Fibroblast of the aortic adventitia (primary cell): ENCODE measurements at places on chromosomes 3 and 15.
A peak's percentile ranks its signal among the peaks of the same experiment; 100 is the strongest.

DNA sequence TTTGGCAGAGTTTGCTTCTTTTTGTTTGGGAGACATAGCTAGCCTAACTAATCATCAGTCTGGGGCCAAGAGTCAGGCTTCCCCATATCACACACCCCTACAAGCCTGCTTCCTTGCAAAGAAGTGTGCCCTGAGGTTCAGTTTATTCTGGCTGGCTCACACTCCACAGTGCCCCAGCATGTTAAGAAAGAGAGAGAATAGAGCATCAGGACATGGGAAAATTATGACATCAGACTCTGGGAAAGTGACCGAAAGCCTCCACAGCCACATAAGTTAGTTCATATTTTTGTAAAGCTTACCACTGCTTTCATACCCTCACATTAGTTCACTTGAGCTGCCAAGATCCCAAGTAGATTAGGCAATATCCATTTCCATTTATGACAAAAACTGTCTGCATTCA is 63.0 kb upstream of the CFAP161 start:
- DNase-seq = peak; percentile 72

- DNase-seq = peak; percentile 16
Measured at GRCh38 chr3:128701342-128702212, 24.4 kb upstream of the RAB7A start.

DNA sequence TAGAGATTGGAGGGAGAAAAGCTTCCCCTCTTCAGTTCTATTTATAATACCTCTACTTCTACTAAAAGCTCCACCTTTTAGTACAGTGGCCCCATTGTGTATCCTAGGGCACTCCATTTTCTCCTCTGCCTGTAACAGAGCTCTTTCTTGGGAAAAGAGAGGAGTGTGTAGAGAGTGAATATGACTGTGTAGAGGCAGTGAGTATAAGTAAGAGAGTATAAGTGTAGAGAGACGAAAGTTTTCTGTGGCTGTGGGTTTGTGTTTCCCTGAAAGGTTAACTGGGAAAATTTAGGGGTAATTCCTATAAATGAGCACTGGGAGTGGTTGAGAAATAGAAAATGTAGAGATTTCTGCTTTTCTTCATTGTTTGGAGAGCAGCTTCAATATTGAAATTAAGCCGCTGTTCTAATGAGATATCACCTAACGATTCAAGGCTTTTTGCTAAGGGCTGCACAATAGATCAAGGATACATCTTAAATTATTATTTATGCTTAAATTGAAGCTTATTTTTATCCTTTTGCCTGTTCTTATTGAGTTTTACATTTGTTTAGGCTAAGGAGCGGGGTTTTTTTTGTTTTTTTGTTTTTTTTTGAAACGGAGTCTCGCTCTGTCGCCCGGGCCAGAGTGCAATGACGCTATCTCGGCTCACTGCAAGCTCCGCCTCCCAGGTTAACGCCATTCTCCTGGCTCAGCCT is 6.9 kb downstream of the IQGAP1 start:
- no peak for DNase-seq

DNA sequence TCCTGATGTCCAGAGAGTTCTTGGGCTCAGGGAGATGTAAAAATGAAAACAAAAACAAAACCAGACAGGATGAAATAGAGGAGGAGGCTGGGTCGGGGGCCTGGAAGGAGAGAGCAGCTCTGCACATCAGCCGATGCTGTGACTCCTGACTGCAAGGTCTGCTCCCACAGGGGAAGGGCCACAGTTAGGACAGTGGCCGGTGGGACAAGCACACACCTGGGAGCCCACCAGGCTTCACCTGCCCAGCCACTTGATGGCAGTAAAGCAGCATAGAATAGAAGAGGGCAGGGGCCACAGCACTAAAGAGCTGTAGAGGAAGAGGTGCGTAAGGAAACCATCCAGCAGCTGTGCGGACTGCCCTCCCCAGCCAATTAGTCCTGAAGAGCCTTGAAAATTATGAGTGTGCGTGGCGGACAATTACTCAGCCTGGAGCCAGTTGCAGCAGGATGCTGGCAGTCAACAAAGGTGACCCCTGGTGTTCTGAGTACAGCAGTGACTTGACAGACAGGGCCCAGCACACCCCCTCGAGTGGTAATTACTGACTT is 29.8 kb downstream of the ALS2CL start:
- DNase-seq = no peak

GRCh38 chr3:139526146-139526545 is 13.4 kb downstream of the RBP1 start:
- DNase-seq = no peak

DNA sequence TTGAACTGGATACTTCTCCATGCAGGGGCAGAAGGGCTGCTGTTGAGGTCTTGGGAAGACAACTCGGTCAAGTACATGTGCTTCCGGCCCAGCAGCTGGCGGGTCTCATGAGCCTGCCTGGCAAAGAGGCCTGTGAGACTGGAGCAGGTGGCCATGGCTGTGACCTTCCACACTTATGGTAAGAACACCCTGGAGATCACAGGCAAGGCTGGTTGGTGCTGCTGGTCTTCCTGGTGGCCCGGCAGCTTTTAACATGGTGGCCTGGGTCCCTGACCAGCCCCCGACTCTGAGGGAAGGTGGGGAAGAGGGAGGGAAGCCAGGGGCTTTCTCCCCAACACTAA is 15.4 kb downstream of the CHRD start:
- no peak for DNase-seq

DNA sequence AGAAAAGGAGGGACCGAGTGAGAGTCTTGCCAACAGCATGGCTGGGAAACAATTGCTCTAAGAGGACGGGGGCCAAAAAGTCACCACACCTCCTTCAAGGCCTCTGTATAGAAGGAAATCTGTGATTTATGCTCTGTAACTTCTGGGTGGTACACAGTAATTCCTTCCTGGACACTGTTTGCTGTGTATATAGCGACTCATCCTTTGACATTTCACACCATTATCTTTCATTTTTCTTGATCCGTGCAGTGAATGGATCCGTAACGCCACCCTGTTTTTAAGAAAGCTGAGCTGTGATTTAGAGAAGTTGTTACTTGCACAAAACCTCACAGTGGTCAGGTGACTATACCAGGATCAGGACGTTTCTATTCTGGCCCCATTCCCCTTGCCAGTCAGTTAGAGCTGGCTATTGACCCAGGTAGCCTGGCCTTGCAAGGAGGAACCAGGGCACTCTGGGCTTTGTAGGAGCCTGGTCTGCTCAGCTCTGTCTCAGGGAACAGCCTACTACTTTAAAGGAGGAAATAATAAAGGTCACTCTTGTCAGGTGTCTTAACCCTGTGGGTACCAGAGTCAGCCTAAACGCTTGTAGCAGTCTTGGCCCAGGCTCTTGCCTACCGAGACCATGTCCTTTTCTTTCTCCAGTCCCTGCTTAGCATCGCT is 86.5 kb upstream of the MYZAP start:
- DNase-seq = peak; percentile 61

DNA sequence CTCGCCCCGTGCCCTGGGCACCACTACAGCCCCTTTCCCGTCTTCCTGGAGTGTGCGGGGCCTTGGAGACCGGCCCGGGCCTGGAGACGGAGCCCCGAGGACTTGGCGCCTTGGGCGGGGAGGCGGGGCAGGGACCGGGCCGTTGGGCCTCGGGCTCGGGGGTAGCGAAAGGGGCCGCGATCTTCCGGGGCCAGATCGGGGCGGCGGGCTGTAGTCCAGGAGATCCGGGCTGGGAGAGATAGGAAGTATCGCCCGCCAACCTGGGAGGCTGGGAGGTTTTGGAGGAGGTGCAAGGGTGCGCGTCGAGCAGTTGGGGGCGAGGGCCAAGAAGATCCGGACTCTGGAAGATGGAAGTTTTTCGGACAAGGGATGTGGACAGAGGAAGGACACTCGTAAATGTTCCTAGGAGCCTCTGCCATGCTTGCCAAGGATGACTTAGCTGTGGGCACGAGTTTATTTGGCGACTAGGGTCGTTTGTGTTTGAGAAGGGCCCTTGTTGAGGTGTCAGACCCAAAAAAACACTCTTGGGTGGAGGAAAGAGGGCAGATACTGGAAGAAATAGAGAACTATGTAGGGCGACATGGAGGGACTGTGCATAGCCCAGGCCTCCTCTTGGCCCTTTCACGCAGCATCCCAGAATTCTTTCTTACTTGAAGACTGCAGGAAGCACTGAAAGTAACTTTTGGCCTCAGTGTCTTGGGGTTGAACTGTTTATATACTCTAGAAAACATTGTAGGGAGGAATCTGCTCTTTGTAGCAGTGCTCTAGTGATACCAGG is 712 bp downstream of the RTF1 start:
- peak; percentile 32 for DNase-seq
